T47D (cell line): ENCODE measurements at places on chromosomes 16 and 17.

DNA sequence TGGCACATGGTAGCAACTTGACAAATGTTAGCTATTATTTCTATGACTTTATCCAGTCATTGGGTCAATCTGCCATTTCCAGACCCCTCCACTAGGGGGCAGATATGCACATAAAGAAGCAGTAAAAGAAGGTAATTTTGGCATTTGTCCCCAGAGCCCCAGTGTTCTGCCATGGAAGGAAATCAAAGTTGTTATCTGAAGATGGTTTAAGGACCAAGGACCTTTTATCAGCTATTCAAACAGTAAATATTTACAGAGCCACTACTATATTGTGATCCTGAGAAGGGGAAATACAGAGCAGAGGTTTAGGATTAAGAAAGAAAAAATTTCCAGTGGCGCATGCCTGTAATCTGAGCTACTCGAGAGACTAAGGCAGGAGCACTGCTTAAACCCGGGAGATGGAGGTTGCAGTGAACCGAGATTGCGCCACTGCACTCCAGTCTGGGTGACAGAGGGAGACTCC, 20.0 kb downstream of the TRAF4 start:
- DNase-seq = peak; percentile 58

GRCh38 chr16:77877712-77878347, 89.5 kb downstream of the VAT1L start:
- DNase-seq = no peak

- DNase-seq = no peak
Observed at GRCh38 chr16:87437911-87438610, 45.9 kb downstream of the MAP1LC3B start.

DNA sequence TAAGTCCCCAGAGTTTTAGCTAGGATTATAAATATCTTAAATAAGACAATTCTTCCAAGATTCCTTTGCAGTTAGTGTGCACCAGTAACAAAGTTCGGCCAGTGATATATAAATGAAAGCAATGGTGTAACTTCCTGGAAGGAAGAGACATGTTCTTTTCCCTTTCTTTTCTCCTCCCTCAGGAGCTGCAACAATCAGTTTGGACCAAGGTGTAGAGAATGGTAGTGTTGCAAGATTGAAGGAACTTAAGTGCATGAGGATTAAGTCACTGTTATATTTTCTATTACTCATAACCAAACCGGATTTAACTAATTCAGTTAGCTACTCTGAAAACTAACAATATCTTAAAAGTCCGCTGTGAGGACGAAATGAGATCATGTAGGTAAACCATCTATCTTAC, 68.9 kb upstream of the KCNJ16 start:
- no peak for DNase-seq

DNA sequence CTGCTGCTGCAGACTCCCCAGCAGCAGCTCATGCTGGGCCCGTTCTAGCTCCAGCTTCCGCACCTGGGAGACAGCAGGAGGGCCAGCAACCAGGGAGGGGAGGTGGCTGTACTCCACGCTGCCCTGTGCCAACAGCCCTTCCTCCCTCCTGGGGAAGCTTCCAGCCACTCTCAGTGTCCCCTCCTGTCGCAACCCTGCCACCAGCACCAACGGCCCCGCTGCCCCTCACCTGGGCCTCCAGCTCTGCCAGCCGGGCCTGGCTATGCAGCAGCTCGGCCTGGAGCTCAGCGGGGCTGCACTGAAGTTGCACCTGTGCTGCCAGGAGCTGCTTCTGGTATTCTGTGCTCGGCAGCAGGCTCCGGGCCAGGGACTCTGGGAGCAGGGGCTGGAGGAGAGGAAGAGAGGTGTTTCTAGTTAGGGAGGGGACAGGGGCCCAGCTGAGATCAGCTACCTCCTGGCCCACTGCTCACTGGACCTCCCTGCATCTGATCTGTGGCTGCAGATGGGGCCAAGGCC, 15.4 kb upstream of the MRPL38 start:
- no peak for DNase-seq

DNA sequence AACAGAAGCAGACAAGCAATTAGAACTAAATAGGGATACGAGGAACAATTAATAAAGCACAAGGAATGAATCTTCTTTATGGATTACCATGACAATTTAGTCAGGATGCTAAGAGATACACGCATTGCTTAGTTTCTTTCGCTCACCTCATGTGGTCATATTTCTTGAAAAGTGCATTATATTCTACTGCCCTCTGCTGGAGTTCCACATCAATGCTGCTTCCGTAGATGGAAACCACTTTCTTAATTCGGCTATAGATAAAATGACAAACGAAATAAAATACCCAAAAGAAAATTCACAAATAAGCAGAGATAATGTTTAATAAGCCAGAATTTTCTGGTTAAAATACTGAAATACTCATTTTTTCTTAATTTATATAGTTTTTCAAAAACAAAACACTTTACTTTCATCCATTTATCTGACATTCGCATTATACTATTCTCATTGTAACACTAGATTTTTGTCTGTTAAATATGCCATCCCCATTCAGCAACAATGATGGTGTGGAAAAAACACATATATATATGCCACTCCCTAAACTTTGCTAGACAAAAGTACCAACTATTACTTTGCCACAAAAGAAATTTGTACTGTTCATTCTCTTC, 22.0 kb upstream of the PHLPP2 start:
- peak; percentile 24 for DNase-seq

- no peak for DNase-seq
Observed at GRCh38 chr17:2635675-2636074, 42.2 kb downstream of the PAFAH1B1 start.
